ENCODE measurements at places on chromosomes 7 and 10.

GRCh38 chr10:53754596-53755250, 982.1 kb upstream of the MBL2 start:
- DNase-seq: no peak

GRCh38 chr10:21285742-21286331, 239.6 kb downstream of the SKIDA1 start:
- no peak for DNase-seq

- no peak for DNase-seq
Measured at GRCh38 chr7:137987018-137987349, 14.9 kb downstream of the CREB3L2 start.

GRCh38 chr7:71594736-71595135, 462.8 kb downstream of the GALNT17 start:
- DNase-seq: no peak

DNA sequence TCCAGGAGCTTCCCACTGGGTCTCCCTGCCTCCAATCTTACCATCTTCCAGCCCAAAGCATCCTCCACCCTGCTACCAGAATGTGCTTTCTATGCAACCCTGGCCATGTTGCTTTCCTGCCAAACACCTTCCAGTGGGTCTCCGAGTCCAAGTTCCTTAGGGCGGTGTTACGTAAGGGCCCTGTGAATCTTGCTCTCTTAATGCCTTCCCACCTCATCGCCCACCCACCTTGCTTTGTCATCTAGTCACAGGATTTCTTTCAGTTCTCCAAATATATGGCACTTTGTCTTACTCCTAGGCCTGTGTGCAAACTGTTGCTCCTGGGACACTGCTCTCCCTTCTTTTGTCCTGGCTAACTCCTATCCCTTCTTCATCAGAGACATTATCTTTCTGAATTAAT, 344.5 kb downstream of the RPS24 start:
- no peak for DNase-seq

- DNase-seq: no peak
Measured at GRCh38 chr10:43197834-43198681, 59.8 kb downstream of the CSGALNACT2 start.

DNA sequence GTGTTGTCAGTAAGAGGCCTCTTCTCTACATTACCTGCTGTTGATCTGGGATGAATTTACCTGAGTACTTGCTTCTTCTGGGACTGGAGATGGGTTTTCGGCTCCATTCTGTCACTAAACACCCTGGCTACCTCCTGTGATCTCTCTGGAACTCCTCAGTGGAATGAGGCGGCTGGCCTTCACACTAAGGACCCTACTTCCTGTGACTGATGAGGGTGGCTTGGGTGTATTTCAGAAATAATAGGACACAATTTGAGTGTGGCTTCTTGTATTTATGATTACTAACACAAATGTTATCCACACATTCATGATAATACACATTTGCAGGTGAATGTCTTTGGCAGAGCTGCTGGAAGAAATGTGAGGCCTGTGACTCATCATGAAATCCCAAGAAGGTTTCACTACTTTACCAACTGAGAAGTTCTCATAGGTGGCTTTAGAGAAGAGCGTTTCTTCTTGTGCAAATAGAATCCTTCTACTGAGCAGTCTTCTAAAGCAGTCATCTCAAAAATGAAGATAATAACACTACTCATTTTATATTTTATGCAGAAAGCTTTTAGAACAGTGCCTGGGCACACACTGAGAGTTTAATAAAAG, 21.3 kb upstream of the EVX1 start:
- no peak for DNase-seq

- DNase-seq: no peak
Measured at GRCh38 chr7:26011039-26011696, 140.8 kb upstream of the NFE2L3 start.

- peak; percentile 15 for DNase-seq
Measured at GRCh38 chr10:114308531-114309363, 69.7 kb downstream of the VWA2 start.

DNA sequence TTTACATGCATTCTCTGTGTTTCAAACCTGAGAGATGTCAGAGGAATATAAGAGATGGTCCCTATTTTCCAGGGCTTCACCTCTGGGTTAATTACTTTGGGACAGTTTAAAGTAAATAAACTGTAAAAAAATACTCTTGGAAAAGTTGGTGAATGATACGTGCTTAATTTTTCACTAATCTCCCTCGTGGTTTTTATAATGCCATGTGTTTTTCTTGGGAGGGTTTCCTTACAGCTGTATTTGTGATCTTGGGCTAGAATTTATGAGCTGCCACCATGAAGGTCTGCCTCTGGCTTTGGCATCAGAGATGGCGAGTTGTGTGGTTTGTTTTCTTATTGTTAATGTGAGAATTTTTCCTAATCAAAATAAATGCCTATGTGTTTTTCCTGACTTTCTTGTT, 322.5 kb downstream of the AUTS2 start:
- no peak for DNase-seq

DNA sequence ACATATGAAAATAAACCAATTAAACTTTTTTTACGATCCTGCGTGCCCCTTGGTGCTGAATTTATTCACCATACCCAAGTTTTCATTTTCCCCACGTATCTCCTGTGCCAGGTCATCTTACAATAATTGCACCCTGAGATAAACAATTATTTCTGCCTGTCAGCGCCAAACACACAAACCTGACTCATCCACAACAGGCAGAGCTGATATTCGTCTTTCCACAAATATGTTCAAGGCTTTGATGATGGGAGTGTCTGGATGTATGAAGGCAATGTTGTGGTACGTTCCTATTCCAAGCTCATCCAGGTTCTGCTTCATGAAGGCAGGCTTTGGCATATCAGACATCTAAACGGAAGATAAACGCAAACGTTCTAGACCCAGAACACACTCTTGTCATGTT, 45.8 kb upstream of the RHEB start:
- no peak for DNase-seq

- peak; percentile 99 for DNase-seq
Measured at GRCh38 chr10:102502029-102502336, 529 bp downstream of the ACTR1A start.

- no peak for DNase-seq
Measured at GRCh38 chr10:109467551-109467950, 455.8 kb downstream of the XPNPEP1 start.

- DNase-seq: peak; percentile 56
Measured at GRCh38 chr10:11782793-11783557, 40.2 kb upstream of the PROSER2 start.

GRCh38 chr7:157845203-157845835, 508.5 kb downstream of the DNAJB6 start:
- no peak for DNase-seq

DNA sequence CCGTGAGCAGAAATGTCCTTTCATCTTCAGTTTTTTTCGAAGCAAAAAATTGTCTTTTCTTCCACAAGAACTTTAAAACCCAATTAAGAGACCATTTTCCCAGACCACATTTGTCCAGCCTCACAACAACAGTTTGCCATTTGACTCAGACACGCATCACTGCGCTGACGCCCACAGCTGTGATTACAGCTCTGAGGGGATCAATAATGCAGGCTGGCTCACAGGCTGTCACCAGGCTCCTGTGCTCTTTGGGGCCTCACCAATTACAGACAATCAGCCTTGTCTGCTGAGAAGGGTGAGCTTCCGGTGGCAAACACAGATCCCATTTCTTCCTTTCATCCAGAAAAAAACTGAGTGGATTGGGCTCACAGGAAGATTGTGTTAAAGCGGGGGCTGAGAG, 33.3 kb downstream of the DDC start:
- no peak for DNase-seq

DNA sequence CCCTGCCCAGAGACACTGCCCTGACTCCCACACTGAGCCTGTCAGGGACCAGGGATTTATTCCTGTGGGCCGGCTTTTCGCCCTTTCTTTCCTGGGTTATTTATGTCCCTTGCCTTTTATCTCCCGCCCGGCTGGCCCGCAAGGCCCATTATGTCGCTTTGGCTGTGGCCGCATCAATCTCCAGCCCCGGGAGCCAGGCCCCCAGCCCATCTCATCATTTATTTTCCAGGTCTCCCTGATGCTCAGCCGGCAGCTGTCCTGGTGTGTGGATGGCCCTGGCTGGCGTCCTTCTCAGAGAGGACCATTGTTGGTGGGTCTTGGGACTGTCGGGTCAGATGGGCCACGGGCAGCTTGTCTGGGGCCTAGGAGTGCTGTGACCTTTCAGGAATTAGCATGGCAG, 82.3 kb downstream of the FAM241B start:
- DNase-seq: no peak

GRCh38 chr10:132385389-132385667, 11.7 kb upstream of the PWWP2B start:
- DNase-seq: no peak

DNA sequence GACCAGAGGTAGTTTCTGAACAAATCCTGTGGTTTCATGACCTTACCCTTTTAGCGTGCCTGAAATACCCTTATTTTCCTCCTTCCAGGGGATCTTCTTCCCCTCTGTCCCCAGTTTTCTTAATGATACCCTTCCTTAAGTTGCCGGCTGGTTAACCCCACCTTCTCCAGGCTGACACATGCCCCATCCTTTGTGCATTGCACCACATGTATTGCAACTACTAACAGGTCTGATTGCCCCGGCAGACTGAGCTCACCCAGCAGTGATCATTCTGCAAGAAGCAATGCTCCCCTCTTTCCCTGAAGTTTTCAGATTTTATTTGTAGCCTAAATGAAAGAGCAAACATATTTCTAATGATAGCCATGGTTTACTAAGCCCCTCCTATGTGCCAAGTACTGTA, 108.2 kb downstream of the HIP1 start:
- no peak for DNase-seq

DNA sequence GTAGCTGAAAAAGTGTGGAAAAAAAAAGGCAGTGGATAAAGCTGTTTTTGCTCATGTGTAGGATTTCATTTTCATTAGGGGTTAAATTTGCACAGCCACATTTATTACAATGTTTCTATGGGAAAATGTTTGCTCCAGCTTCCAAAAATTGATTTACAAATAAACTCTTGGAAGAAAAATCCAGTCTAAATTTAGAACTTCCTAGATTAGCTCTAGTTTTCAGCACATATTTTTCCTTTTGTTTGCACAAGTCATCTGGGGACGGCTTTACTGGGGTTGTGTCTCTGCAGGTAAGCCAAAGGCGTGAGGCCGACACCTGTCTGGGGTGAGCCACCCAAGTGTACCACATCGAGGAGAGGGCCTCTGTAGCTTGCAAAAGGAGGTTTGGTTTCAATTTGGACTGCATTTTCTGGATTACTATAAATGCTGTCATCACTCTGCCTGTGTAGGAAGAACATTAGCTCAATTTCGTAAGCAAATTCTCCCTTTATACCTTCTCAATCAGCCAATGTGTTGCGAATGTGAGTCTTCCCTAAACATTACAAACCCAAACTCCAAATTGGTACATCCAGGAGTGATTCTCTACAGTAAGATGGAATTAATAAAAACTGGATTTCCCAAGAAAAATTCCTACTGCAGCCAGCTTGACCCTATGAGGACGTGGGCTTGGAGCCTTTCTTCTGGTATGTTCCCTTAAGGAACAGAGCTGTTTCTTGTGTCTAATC, 89.5 kb upstream of the ZNF438 start:
- no peak for DNase-seq

GRCh38 chr7:98329100-98329790, 47.8 kb downstream of the BRI3 start:
- DNase-seq: no peak

- DNase-seq: no peak
Measured at GRCh38 chr7:135719688-135720087, 8.3 kb downstream of the SLC13A4 start.

DNA sequence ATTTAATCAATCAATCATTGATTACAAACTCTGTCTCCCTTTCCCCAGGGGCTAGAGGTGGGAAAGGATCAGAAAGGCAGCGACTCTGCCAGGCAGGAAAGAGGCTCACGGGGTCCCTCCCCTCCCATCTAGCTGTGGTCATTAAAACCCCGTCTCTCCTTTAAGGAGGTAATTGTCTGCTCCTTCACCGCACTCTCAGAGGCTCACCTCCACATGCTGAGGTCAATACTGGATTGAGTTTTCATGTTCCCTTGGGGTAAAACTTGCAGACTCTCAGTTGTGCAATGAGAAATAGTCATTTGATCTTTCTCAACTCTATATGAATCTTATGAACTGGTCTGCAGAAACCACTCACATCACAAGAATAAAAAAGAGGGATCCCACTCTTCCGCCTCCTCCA, 368.8 kb downstream of the ADRA2A start:
- no peak for DNase-seq

DNA sequence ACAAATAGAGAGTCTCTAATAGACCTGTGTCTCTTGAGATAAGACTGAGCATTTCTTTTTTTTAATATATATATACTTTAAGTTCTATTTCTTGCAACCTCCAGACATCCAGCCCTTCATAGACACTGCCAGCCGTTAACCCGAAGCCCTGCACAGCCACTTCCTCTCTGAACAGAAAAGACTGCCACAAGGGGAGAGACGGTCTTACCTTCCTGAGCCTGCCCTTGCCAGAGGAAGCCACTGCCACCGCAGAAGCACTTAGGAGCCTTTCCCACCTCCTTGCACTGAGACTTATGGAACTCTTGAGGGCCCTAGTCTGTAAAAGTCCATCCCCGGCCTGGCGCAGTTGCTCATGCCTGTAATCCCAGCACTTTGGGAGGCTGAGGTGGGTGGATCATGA, 31.8 kb upstream of the PRSS1 start:
- DNase-seq: no peak

GRCh38 chr7:47852330-47853245, 95.7 kb downstream of the PKD1L1 start:
- DNase-seq: no peak

GRCh38 chr10:78924319-78925003, 144.3 kb upstream of the ZMIZ1 start:
- DNase-seq: no peak

Data from neuronal stem cell (in vitro differentiated cells).